ENCODE measurements at places on chromosomes 3 and 15. TPM values are rescaled to one million over a fixed set of nuclear protein-coding genes. Genes with fewer than 3 reads are reported as not detected.

GABRA5 gene
- total RNA-seq, result not detected

TRH gene
- not detected for total RNA-seq

TRPM1 gene
- not detected for total RNA-seq

CLDN1 gene
- not detected for total RNA-seq

PSTPIP1 gene
- 157 TPM for total RNA-seq

COL6A6 gene
- not detected for total RNA-seq

DPPA2 gene
- not detected for total RNA-seq

Measured in activated CD8-positive, alpha-beta memory T cell treated with anti-CD3 and anti-CD28 coated beads, Interleukin-2, amount 10 ng/mL, durations not matched to agents 7 days and 5 days (primary cell).